AG09319 (cell line): ENCODE measurements at places on chromosomes 5 and 9.

DNA sequence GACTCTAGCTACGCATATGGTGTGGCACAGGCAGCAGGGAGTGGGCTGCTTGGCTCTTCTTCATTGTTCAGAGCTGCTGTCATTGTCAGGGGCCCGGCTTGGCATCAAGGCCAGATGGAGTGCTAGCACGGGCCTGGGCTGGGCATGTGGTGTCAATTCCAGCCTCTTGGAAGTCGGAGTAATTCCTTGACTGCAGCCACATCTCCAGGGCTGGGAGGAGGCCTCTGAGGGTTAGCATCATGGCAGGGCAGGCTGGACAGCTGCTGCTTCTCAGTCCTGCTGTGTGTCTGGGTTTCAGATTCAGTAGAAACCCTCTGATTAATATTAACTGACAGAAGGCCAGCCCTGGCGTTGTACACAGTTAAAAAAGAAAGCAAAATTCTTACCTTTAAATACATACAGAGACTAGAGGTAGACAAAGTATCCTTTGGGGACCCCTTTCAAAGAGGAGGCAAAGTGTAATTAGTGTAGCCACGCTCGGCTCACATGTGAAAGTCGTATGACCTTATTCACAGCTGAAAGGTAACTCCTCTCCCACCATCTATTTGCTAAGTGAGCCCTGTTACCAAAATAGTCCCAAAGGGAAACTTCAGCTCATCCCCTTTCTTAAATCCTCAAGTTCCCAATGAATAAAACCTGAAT is 126.4 kb downstream of the DOCK2 start:
- no peak for DNase-seq

DNA sequence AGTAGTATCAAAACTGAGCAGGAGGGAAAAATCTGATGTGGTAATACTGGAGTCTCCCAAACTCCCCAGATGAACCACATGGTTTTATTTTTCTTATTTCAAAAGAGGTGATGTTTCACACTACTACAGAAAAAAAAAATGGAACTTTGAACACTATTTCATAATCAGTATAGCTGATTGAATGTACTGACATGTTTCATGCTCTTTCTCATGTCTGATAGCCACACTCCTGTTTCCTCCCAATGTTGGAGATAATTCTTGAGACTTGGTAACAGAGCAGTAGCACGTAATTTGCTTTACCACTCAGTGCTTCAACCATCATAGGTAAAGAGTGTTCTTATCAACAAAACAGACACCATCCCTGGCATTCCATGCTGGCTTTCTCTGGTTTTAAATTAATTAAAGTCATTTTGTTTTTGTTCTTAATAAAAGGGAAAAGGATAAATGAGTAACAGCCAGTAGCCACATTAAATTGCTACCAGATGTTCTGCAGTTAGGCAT is 85.2 kb downstream of the MUSK start:
- DNase-seq, result no peak

GRCh38 chr9:94869415-94869843 is 142.9 kb downstream of the AOPEP start:
- DNase-seq, result no peak

DNA sequence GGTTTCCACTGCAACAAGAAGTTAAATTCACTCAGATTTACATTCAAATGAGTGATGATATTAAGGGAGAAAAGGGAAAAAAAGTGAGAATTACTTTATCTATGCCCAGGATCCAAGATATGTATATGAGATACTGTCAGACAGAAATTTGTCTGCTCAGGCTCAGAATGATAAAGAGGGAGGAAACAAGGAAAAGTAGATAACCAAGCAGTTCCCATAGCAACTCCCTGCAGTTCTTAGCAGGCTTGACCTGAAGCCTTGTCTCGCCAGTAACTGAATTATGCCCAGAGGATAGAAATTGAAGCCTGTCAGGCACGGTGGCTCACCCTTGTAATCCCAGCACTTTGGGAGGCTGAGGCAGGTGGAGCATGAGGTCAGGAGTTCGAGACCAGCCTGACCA is 304.4 kb downstream of the TLE1 start:
- no peak for DNase-seq

GRCh38 chr5:56511326-56511841 is 278.3 kb upstream of the ANKRD55 start:
- DNase-seq, result no peak

GRCh38 chr9:108643731-108644510 is 211.9 kb downstream of the ACTL7B start:
- DNase-seq, result no peak

GRCh38 chr5:102815540-102816332 is 60.6 kb downstream of the PAM start:
- no peak for DNase-seq

DNA sequence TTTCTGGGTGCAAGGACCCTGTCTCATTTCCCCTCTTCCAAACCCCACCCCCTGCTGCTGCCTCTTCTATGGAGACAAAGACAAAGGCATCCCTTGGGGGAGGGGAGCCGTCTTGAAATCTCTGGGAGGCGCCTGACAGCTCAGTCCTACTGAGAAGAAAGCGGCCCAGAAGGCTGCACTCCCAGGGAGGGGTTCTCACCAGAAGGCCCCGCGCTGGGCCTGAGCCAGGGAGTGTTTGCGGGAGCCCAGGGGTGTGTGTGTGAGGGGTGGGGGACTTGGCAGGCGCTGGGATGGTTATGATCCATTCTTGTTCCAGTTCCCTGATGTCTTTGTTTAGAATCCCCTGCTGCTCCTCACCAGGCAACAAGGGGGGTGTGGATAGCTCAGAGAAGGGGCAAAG is 45.7 kb upstream of the ALDH1B1 start:
- DNase-seq, result no peak

- DNase-seq, result no peak
Observed at GRCh38 chr9:113501129-113501686, 37.7 kb downstream of the RGS3 start.

- no peak for DNase-seq
Observed at GRCh38 chr5:161312882-161313281, 233.6 kb downstream of the GABRB2 start.

- DNase-seq, result no peak
Observed at GRCh38 chr9:36441966-36442365, 41.9 kb upstream of the RNF38 start.

- no peak for DNase-seq
Observed at GRCh38 chr5:149820536-149821510, 90.7 kb downstream of the PPARGC1B start.

GRCh38 chr9:5786370-5787127 is 46.4 kb downstream of the ERMP1 start:
- DNase-seq, result no peak

- no peak for DNase-seq
Observed at GRCh38 chr9:26413611-26414010, 479.0 kb downstream of the CAAP1 start.

GRCh38 chr9:134670042-134670525 is 28.5 kb downstream of the COL5A1 start:
- DNase-seq, result peak; percentile 31

DNA sequence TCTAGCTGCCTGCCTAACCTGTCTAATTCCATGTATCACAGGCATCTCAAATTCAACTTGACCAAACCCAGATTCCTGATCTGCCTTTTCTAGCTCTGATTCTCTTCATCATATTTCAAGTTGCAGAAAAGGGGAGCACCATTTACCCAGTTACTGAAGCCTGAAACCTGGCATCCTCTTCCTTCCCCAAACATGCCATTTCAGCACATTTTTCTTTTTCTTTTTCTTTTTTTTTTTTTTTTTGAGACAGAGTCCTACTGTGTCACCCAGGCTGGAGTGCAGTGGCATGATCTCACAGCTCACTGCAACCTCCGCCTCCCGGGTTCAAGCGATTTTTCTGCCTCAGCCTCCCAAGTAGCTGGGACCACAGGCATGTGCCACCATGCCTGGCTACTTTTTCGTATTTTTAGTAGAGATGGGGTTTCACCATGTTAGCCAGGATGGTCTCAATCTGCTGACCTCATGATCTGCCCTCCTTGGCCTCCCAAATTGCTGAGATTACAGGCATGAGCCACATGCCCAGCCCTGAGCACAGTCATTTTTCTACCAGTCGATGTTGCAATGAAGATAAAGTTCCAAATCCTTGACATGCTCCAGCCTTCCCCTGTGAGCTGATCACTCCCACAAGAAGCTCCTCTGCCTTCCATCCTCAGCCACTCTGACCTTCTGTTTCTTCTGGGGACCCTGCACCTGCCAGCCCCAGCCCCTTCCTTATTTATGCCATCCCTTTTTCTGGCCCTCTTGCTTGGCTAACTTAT is 32.2 kb downstream of the ACER2 start:
- DNase-seq, result no peak

DNA sequence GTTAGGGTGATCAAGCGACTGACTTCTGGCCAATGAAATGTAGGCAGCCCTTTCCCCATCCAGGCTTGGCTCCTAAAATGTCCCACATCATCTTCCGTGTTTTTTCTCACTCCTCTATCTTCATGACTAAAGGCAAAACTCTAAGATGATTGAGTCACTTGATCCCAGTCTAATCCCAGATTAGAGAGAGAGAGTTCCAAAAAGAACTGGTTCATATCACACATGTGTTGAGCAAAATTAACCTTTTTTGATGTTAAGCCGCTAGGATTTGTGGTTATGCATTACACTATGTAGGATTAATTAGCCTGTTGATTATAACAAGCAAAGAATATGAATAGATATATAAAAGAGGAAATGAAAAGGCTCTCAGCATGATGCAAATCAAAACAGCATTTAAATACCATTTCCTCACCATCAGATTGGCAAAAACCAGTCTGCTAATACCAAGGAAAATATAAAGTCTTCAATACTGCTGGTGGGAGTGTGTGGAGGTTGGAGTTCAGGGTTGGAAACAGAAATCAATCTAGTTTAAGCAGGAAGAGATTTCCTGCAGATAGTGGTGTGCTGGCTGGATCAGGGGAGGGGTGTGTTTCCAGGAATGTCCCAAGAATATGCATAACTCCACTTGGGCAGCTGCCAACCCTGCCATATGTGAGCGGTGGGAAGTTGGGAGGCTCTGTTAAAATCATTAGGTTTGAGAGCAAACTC is 187.6 kb upstream of the S1PR3 start:
- DNase-seq, result no peak

DNA sequence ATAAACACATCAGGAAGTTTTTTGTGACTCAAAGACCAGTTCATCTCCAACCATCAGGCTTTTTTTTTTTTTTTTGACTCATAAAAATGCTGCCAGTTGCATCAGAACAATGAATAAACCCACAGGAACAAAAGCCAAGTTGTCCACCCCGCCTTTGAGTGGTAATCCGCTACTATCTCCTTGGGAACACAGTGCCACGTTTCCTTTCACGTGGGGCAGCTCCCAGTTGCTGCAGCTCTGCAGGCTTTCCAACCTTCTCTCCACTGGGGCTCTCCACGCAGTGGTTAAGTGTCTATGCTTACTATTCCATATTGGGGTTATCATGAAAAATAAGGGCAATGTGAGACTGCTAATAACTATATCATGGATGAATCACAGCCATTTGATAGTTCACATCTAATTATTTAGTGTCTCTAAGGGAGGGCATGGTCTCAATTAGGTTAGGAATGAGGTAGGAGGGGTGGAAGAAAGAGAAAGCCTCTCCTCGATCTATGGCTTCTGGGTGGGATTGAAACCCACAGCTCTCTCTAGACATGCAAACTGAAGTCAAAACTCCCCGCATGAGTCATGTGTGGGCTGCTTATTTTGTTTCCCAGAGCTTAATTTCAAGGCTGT is 55.8 kb upstream of the ACTBL2 start:
- peak; percentile 80 for DNase-seq

DNA sequence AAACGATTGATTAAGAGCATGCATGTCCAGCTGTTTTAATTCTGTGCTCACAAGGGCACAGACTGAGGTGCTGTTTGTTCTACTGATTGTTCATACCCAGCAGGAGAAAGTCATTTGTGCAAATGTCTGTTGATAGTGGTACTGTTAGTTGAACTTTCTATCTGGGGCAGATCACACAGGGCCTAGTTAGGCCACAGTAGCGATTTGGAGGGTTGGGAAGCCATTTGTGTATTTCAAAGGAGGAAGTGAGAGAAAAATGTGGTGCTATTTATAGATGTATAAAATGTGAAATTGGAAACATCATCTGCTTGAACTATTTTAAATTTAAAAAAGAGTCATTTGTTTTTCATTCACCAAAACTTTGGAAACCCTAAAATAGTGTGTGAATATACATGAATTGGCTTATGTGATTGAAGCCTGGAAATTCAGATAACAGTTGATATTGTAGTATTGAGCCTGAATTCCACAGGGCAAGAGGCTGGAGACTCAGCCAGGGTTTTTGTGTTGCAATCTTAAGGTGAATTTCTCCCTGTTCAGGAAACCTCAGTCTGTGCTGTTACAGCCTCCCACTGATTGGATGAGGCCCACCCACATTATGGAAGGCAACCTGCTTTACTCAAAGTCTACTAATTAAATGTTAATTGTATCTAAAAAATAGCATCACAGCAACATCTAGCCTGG is 162.0 kb upstream of the CDKN2B start:
- no peak for DNase-seq

GRCh38 chr9:96524045-96524444 is 74.1 kb downstream of the HABP4 start:
- no peak for DNase-seq

DNA sequence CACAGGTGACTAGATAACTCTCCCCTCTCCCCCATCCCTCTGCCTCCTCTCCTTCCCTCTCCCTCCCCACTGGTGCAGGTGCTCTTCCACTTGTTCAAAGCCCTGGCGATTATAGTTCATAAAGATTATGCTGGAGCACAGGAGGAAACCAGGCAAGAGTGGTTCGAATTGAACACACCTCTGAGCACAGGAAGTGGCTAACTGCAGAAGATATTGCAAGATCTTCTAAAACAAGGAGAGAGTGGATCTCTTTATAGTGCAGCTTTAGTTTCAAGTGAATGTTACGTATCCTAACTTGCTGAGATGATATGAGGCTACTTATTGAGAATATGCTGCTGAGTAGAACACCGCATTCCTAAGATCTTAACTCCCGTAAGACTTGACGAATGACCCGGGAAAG is 178.4 kb downstream of the GOLPH3 start:
- no peak for DNase-seq

GRCh38 chr9:95645579-95645978 is 128.8 kb upstream of the PTCH1 start:
- no peak for DNase-seq

GRCh38 chr9:126219166-126219565 is 107.5 kb upstream of the MVB12B start:
- no peak for DNase-seq

GRCh38 chr5:97735209-97735608 is 552.2 kb upstream of the RIOK2 start:
- peak; percentile 18 for DNase-seq

GRCh38 chr5:1058083-1058945 is 49.7 kb downstream of the NKD2 start:
- no peak for DNase-seq

GRCh38 chr5:107668154-107669095 is 2.3 kb downstream of the EFNA5 start:
- no peak for DNase-seq
